Effector memory CD8-positive, alpha-beta T cell (primary cell): ENCODE measurements at places on chromosomes 6 and 20.

- no peak for DNase-seq
Measured at GRCh38 chr6:163780994-163781393, 366.5 kb downstream of the QKI start.

GRCh38 chr6:9272671-9273070 is 837.3 kb upstream of the SLC35B3 start:
- no peak for DNase-seq

DNA sequence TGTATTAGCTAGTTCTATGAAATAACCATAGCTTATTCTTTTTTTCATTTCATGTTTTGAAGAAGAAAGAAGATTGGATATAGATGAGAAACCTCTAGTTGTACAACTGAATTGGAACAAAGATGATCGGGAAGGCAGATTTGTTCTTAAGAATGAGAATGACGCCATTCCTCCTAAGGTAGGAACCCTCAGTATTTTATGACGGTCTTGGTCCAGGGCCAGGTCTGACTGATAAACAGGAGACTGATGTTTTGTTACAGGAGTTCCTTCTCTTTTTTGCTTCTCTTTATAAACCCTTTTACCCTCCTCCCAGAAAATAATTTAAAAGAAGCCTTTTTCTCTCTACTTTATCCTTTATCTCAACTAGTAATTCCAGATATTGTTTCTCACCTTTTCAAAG is 43.6 kb downstream of the AFDN start:
- DNase-seq = no peak

DNA sequence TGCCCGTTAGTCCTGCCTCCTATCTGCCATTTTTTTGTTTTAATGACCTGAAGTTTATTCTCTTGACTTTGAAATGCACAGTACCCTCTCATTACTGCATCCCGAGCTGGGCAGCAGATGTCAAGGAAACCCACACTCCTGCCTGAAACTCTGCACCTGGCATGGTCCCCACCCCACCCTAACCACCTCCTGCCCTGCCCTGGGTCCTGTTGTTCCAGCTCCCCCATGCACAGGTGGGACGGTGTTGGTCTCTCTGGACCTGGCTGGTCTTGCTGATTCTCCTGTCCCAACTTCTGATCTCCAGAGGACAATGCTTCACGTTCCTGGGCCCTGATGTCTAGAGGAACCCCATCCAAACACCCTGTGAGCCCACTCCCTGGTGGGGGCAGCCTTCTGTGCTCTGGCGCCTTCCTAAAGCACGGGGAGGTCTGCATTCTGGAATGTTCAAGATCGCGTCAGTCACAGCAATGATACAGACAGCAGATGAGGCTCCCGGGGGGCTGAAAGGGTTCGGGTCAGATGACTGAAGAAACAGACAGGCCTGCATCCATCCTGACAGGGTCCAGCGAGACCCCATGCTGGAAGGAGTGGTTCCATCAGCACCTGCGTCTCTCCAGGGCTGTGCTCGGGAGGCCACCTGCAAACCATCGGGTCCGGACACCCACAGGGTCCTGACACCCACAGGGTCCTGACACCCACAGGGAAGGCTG is 73.6 kb downstream of the ERMARD start:
- no peak for DNase-seq

- no peak for DNase-seq
Measured at GRCh38 chr6:113735491-113735890, 121.7 kb upstream of the MARCKS start.

GRCh38 chr20:4601630-4602296 is 119.9 kb upstream of the PRND start:
- DNase-seq = no peak

GRCh38 chr6:50986319-50986718 is 167.6 kb downstream of the TFAP2B start:
- DNase-seq = no peak
